ENCODE measurements at places on chromosomes 12 and 14.

- no peak for DNase-seq
Measured at GRCh38 chr12:77954206-77954555, 123.5 kb downstream of the NAV3 start.

- DNase-seq, result no peak
Measured at GRCh38 chr12:31226639-31227038, 99.3 kb downstream of the SINHCAF start.

DNA sequence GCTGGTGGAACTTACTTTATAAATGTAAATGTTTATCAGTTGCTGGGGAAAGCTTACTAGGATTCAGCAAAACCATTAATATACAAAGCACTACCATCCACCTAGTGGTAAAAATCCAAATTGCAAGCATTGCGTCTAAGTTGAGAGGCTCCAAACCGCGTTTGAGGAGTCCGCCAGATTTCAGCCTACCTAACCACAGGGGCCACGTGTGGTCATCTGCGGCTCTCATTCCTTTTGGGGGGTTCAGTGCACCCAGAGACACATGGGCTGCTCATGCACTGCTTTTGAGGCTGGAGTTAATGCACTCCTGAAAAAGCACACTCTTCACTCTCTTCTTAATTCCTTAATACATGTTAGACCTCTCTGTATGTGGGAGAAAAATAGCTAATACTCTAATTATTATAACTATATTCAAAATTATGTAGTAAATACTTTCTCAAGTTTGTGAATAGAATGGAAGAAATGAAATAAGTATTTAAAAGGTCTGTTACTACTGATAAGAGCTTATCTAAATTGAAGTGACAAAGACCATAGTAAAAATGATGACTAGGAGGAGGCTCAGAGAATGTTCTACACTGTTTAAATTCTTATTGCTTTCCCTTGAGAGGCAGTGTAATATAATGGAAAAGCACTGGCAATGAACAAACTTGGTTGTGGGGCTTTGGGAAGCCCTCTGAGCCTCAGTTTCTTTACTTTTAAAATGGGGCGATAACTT lies 41.4 kb upstream of the MANSC4 start:
- DNase-seq, result peak; percentile 77

DNA sequence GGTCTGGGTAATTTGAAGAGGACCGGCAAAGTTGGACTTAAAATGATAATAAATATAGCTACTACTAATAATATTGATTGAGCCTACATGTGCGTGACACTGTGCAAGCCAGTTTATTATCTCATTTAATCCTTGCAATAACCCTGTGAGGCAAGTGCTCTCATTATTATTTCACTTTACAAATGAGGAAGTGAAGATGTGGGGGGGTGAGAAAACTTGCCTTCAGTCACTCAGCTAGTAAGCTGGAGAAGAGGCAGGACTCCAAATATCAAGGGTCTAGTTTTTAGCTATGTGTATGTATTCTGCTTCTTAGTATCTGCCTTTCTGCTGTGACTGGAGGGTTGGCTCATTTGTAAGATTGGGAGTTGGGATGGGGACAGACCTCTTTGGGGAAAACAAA lies 39.2 kb downstream of the NPAS3 start:
- no peak for DNase-seq

GRCh38 chr12:9378430-9378835 lies 170.2 kb upstream of the PZP start:
- no peak for DNase-seq

GRCh38 chr14:101740981-101741380 lies 20.5 kb upstream of the PPP2R5C start:
- DNase-seq, result no peak

DNA sequence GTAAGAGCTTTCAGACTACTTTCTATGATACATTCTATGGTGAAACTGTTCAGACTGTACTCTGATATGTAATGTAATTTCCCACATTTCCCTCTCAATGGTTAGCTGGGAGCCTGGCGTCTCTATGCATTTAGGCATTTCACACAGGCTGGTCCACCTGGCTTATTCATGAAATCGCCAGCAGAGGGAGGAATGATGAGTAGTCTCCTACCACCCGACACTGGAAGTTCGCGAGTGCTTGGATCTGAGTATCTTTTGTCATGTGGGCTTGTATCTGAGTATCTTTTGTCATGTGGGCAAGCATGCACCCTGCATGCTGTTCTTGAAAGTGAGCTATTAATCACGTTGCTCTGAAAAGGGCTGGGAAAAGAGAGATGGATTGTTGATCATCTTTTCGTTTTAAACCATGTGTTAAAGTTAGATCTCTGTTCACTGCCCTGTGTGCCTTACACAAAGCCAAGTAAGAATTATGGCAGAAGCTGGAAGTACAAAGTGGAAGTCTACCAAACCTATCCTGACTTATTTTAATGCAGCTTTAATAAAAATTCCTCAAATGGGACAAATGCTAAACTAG lies 235.0 kb downstream of the ATP23 start:
- DNase-seq, result peak; percentile 33

- DNase-seq, result peak; percentile 40
Measured at GRCh38 chr12:98592825-98593322, 612 bp upstream of the SLC25A3 start.

Measured in activated CD4-positive, alpha-beta T cell treated with anti-CD3 and anti-CD28 coated beads, Interleukin-10, Interleukin-2, amounts not matched to agents 100 ng/mL and 50 ng/mL, durations not matched to agents 16 hours and 8 hours (primary cell).